WTC11 (cell line): ENCODE measurements at places on chromosomes 12 and 14. TPM values are rescaled to one million over a fixed set of nuclear protein-coding genes. Genes with fewer than 3 reads are reported as not detected.

Gene ADAMTS20
- 6.0 to 7.4 TPM (median 7.2 TPM) in 3 replicates for total RNA-seq

Gene IAPP
- not detected in 3 replicates for total RNA-seq

Gene NEUROD4
- not detected in 3 replicates for total RNA-seq

- DNase-seq: no peak
Observed at GRCh38 chr14:63857466-63858030, 4.7 kb downstream of the SYNE2 start.

- DNase-seq: no peak
Observed at GRCh38 chr14:101069228-101069549, 165.7 kb upstream of the RTL1 start.

DNA sequence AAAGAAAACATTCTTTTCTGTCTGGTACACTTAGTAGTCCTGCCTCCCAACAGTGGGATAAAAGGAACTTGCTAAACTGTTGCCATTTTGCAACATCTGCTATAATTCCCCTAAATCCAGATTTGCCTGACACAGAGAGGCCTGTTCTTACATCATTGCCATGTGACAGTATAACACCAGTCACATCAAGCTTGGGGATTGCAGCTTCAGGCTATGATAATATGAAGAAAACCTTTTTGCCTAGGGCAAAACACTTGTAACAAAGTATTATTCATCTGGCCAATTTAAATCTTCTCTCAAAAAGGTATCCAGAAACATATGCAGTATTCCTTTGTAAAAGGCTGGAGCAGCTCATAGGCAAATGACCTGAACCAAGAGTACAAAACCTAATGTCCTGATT lies 80.9 kb upstream of the OTX2 start:
- no peak for DNase-seq

GRCh38 chr14:99725774-99726537 lies 41.9 kb downstream of the CYP46A1 start:
- peak; percentile 24 for DNase-seq

- DNase-seq: no peak
Observed at GRCh38 chr12:74957231-74957630, 252.4 kb downstream of the KCNC2 start.

DNA sequence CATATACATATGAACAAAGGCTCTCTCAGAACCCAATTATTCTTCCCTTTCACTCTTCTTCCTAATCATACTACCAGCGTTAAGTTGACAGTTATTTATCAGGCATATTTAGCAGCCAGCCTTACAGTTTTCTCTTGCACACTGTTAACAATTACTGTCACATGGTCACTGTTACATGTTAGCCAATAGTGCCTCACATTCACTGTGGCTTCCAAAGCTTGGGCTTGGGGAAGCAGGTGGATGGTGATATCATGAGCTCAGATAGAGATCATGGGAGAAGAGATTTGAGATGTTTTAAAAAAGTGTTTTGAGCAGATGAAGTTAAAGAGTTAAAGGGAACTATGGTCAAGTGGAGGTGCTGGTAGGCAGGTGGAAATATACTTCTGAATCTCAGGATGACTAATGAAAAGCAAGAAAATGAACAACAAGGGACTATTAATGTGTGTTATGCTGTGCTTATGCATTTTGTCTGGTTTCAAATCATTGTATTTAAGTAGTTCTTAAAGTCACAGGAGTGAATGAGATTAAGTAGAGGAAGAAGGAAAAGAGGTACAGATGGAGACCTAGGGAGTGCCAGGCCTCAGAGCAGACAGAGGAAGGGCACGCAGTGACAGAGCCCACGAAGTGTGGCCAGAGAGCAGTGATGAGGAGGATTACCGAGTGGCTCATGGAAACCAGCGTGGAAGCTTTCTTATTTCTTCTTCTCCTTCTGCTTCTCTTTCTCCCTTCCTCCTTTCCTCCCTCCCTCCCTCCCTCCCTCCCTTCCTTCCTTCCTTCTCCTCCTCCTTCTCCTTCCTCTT lies 39.6 kb downstream of the BICD1 start:
- DNase-seq: no peak

- no peak for DNase-seq
Observed at GRCh38 chr14:55846826-55847446, 266.9 kb downstream of the KTN1 start.

DNA sequence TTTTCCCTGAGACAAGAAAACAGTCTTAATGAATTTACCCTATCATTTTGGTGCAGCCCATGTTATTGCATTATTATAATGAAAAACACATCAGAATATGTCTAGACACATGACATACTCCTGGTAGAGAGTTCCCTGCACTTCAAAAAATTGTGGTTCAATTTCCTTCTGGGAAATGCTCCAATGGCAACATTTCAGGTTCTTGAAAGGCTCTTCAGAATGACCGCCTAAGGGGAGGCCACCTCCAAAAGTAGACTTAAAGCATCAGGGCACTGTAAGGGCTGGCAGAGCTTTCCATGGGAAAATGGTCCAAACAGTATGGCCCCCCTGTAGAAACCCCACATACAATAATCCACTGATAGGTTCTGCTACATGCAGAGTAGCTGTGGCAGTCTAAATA lies 110.7 kb downstream of the SLC25A21 start:
- no peak for DNase-seq

DNA sequence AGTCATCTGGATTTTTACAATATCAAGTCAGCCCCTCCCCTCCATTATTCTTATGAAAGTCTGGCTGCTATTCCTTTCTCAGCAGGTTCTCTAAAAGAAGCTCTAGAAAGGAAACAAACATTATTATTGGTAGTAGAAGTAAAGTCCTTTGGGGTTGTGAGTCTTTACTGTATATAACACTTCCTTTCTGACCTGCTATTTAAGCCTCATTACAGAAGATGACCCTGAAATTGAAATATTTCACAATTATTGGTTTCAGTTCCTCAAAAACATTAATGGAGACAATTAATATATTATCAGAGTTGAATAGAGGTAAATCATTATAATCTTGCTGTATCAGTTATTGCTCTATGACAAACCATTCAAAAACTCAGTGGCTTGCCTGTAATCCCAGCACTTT lies 19.3 kb downstream of the PLEKHA5 start:
- no peak for DNase-seq

DNA sequence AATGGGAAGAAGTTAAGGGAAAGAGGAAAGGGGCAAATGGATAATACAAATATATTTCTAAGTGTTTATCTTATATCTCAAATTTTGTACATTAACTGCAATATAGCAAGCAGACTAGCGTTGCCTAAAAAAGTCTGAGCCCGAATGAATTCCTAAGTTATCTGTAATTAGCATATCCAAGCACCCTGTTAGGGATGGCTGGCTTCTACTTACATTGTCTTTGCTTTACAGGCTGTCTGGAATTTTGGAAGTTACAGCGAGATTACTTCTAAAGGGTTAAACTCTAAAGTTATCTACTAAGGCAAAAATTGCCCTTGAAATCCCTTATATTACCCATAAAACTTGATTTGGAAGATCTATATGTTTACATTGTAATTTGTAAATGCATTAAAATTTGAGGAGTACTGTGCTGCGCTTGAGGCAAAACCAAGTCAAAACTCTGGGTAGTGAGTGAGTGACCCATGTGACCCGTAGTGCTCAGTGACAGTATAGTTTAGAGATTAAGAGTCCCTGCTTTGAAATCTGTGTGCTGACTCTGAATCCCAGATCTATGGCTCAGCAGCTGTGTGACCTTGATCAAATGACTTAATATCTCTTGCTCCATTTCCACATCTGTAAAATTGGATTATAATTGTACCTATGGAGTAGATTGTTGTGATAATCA lies 17.3 kb upstream of the LIN7A start:
- no peak for DNase-seq
